ENCODE measurements at places on chromosomes 7 and 10.

- DNase-seq, result no peak
Observed at GRCh38 chr7:79462390-79462789, 8.9 kb upstream of the MAGI2 start.

- no peak for DNase-seq
Observed at GRCh38 chr7:151818674-151819519, 58.0 kb downstream of the PRKAG2 start.

- DNase-seq, result no peak
Observed at GRCh38 chr7:26388256-26388655, 96.6 kb downstream of the SNX10 start.

GRCh38 chr7:147803151-147803550 lies 787.4 kb upstream of the C7orf33 start:
- DNase-seq, result no peak

DNA sequence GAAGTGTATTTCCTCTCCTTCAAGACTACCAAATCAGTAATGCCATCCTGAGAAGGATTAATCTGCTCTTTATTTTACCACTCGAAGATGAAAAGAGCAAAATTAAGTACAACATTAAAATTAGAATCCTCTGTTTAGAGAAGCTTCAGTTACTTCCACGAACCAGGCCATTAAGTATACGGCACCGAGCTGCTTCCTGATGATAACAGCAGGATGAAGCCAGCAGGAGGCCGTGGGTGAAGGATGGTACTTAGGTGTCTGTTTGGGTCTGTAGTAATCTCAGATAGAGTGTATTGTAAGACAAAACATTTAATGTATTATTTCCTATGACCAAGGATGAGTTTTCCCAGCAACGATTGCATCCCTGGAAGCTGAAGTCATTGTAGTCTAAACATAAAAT lies 362.8 kb downstream of the SFMBT2 start:
- DNase-seq, result no peak

DNA sequence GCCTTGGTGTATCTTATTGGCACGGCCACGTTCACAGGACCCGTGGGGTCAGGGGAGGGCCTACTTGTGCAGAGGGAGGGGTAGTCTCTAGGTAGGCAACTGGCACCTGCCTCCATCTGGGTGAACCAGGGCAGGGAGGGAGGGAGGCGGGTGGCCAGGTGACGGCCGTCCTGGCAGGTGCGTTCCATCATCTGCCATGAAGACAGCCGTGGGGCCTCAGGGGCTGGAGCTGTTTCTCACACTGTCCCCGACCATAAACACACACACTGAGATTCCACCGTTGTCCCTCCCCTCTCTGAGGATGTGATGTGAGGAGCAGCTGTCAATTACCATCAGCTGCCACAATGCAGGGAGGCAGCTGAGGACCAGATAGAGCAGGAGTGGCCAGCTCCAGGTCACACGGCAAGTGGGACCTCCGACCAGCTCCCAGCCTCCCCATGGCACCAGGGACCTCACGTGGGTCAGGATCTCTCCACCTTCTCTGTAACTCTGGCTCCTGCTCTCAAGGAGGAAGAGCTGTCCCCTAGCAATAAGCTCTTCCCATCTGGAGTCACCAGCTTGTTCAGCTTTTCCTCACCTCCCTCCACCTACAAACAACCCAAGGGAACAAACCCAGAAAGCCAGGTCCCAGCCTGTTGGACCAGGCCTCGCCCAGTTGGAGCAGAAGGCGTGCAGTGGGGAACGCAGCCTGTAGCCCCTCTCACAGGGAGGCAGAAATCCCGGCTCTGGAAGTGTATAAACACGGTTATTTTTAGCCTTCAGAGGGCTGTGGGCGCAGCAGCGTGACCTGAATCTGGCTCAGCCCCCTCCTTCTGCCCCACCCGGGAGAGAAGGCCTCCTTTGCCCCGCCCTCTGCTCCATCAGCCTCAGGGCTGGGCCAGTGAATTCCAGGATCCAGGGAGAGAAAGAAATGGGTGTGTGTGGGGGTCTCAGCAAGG lies 33.1 kb downstream of the ZMIZ1 start:
- peak; percentile 78 for DNase-seq

- DNase-seq, result no peak
Observed at GRCh38 chr7:261341-262250, 28.4 kb upstream of the FOXL3 start.

GRCh38 chr10:114967071-114967470 lies 29.1 kb downstream of the TRUB1 start:
- DNase-seq, result no peak

DNA sequence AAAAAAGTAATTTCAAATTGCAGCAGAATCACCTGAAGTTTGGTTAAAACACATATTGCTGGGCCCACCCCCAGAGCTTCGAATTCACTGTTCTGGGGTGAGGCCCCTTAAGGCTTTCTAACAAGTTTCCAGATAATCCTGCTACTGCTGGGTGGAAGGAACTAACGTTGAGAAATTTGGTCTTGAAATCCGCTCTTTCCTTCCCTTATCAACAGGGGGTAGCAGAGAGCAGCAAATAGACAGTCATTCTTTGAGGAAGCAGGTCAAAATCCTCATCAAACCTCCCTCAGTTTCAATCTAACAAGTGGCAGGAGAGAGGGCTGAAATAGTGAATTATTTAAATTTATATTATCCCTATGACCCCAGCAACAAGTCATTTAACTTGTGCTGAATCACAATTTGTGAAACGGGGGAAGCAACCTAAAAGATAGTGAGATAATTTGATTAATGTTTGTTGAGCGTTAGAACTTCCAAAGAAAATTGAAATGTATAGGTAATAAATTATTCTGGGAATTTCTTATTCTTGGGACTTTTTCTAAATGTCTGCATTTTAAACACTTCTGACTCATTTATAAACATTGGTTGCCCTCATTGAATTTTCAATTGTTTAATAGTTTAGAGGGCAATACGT lies 21.7 kb upstream of the MALSU1 start:
- no peak for DNase-seq

GRCh38 chr7:151057506-151057988 lies at the start of gene CDK5:
Gene CDK5 (minus strand): TSS chr7:151057897. CDS start chr7:151057848, 49 bp downstream.
- no peak for DNase-seq

GRCh38 chr7:22400936-22401553 lies 44.1 kb upstream of the RAPGEF5 start:
- no peak for DNase-seq
